ENCODE measurements at places on chromosomes 2 and 18.
A peak's percentile ranks its signal among the peaks of the same experiment; 100 is the strongest.

- DNase-seq: no peak
Observed at GRCh38 chr18:42281124-42281523, 326.1 kb downstream of the PIK3C3 start.

- peak; percentile 54 for DNase-seq
Observed at GRCh38 chr2:20650393-20650876, 463 bp downstream of the HS1BP3 start.

DNA sequence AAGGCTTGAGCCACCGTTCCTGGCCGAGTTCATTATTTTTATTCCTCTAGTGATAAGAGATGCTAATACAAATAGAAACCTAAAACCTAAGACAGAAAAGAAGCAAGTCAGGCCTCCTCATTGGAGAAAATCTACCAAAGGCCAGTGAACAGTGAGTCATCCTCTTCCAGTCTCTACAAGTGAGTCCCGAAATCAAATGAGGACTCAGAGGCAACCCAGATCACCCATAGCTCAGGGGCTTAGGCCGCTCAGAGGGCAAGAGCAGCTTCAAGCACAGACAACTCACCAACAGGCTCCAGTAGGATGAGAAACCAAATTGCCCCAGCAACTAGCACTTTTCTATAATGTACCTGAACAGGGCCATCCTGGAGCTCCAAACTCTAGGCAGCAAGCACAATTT is 42.7 kb upstream of the ACMSD start:
- DNase-seq: no peak

- DNase-seq: peak; percentile 90
Observed at GRCh38 chr2:189260361-189260814, 80.8 kb upstream of the COL5A2 start.

- DNase-seq: no peak
Observed at GRCh38 chr2:71243634-71244301, 16.9 kb upstream of the PAIP2B start.

DNA sequence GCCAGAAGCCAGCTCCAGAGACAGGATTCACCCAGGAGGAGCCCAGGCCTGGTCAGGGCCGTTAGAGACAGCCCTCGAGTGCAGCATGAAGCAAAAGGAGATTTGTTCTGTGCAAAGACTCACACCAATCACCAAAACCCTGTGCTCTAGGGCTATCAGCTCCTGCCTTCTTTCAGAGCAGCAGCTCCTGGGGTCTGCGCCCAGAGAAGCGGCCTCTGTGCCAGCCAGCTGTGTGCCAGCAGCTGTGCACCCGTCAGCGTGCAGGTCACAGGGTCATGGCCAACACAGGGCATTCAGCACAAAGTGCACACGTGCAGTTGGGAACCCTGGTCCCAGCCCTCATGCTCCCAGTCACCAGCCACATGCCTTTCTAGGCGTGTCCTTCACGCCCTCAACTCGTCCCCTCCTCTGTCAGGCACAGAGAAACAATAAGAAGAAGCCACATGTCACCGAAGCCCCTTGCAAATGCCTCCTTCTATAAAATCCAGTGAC is 49.3 kb downstream of the ZNF516 start:
- no peak for DNase-seq

DNA sequence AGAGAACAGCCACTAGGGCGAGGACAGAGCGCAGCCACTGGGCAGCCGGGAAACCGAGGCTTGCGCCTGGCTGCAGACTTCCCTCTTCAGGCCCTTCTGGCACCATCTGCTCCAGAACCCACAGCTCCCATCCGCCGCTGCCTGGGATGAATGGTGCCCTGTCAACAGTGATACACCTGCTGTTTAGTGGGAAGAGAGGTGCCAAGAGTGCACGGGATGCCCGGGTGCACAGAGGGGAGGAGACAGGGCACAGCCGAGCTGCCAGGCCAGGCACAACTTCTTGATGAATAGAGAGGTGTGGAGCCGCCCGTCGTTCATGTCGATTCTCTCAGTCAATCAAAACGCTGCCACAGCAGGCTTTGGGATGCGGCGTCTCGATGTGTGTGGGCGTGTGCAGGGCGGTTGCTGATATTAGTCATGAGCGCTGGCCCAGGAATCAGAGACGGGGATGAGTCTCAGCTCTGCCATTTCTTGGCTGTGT is 39.5 kb downstream of the RRM2 start:
- peak; percentile 79 for DNase-seq

DNA sequence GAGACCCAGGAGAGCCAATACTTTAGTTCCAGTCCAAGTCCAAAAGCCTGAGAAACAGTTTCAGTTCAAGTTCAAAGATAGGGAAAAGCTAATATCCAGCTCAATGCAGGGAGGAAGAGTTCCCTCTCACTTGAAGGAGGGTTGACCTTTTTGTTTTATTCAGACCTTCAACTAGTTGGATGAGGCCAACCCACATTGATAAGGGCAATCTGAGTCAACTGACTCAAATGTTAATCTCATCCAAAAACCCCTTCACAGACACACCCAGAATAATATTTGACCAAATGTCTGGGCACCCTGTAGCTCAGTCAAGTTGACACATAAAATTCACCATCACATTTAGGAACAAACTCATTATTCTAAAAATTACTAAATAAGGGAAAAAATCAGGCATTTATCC is 246.8 kb downstream of the METTL4 start:
- DNase-seq: no peak

All from fibroblast of mammary gland (primary cell).